ENCODE measurements at places on chromosomes 4 and X.

- DNase-seq = no peak
These were observed 17.2 kb upstream of the ARSJ start for GRCh38 chr4:113996599-113997177.

DNA sequence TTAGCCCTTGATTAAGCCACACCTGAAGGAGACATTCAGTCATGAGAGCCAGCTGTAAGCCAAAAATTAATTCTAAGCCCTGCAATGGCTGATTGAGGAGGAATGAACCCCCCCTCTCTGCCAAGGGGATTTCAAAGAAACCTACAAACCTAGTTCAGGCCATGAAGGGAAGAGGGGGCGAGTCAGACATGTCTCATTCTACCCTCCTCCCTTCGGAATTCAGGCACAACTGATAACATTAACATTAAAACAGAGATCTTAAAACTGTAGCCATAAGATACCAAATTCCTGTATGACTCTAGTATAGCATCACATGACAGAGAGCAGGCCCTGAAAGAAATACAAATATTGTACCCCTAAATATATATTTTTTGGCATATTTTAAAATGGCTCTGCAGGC is 40.4 kb upstream of the AFAP1 start:
- DNase-seq = no peak

GRCh38 chrX:86171366-86171765 is 23.1 kb downstream of the DACH2 start:
- no peak for DNase-seq

- DNase-seq = no peak
These were observed 3.3 kb upstream of the RELL1 start for GRCh38 chr4:37689353-37690095.

GRCh38 chr4:57764856-57765255 is 654.7 kb upstream of the IGFBP7 start:
- DNase-seq = no peak

DNA sequence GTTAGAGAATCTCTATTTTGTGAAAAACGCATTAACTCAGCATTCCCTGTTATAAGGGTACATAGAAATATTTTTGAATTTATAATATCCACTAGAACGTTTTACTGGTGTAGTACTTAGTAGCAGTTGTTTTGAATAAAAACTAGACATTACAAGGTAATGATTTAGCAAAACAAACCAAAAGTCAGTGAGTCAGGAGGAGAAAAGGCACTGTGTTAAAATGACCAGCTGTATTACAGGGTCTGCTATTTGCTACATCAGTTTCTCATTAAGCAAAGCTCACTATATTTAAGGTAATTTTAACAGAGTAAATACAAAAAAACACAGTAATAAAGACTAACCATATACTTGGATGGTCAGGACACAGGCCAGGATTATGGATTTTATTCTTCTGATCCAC is 152.8 kb downstream of the RASL11B start:
- no peak for DNase-seq

GRCh38 chr4:182582245-182582644 is 334.9 kb downstream of the DCTD start:
- DNase-seq = no peak

GRCh38 chr4:32140636-32141035 is 1420.5 kb downstream of the PCDH7 start:
- no peak for DNase-seq

DNA sequence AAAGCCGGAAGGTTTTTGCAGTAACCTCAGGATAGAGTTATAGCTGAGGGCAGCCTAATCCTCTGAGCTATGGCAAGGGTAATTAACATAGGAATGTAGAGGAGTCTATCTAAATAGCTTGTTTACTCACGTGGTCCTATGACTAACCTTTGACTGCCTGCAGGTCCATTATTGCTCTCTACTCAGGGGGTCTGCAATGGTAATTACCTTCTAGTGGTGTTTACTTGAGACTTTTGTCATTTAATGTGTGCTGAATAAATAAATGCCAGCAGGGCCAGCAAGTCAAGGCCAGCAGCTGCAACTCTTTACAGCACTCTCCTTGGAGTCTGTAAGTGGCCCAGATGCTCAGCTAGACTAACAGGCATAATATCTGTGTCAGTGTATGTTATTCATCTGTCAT is 212.7 kb upstream of the FMR1 start:
- peak; percentile 26 for DNase-seq

GRCh38 chrX:39675619-39676018 is 422.1 kb downstream of the BCOR start:
- DNase-seq = no peak

GRCh38 chrX:132388371-132388770 is 100.5 kb downstream of the MBNL3 start:
- DNase-seq = no peak

DNA sequence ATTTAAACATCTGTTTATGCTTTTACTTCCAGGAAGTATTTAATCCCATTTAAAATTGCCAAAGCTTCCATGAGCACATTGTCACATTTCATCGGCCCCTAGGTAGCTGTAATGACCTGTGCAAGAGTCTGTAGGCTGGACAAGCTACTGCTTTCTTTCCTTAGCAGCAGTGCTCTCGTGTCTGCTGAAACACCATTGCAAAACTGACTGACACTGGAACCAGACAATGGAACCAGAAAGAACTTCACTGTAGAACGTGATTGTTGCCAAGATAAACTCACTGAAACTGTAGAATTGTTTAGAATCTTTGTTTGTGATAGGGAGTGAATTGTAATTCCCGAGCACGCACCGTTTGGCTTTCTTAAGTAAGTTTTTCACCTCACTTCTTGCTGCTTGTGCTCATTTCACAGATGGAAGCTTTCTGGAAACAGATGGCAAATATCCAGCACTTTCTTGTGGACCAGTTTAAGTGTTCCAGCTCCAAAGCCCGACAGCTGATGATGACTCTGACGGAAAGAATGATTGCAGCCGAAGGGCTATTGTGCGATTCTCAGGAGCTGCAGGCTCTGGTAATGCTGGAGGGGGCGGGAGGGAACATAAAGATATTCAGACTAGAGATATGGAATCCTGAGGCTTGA is 36.9 kb downstream of the EVC start:
- no peak for DNase-seq

GRCh38 chr4:20347531-20347930 is 95.8 kb downstream of the SLIT2 start:
- DNase-seq = no peak

DNA sequence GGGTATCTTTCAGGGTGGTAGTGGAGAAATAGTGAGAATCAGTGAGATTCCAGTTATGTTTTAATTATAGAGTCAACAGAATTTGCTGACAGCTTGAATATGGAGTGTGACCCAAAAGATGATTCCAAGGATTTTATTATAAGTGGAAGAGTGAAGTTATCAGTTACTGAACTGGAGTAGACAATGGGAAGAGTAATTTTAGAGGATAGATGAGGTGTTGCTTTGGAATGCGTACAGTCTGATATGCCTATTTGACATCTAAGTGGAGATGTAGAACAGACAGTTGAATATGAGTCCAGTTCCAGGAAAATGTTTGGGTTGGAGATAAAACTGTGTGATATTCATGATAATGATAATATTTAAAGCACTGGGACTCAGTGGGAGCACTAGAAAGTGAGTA is 174.2 kb downstream of the MAPK10 start:
- no peak for DNase-seq

GRCh38 chr4:71217688-71218087 is 121.1 kb upstream of the SLC4A4 start:
- no peak for DNase-seq

GRCh38 chrX:53743244-53743643 is 56.7 kb upstream of the HUWE1 start:
- no peak for DNase-seq

DNA sequence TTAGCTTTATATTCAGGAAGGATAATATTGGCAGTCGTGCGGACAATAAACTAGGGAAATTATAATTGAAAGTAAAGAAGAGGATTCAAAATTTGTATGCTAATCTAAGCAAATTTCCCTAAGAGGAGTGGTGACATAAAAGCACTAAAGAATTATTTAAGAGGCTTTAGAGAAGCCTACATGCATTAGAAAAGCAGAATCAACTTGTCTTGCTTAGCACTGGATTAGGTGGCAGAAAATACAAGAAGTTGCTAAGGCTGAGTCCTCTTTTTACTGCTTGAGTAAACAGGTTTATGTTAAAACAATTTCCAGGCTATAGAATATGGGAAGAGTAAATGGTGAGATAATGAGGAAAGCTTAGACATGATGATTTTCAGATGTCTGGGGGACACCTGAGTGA is 991.5 kb downstream of the PCDH18 start:
- no peak for DNase-seq
